ENCODE measurements at places on chromosomes 2 and 18. TPM values are rescaled to one million over a fixed set of nuclear protein-coding genes. Genes with fewer than 3 reads are reported as not detected.

DNA sequence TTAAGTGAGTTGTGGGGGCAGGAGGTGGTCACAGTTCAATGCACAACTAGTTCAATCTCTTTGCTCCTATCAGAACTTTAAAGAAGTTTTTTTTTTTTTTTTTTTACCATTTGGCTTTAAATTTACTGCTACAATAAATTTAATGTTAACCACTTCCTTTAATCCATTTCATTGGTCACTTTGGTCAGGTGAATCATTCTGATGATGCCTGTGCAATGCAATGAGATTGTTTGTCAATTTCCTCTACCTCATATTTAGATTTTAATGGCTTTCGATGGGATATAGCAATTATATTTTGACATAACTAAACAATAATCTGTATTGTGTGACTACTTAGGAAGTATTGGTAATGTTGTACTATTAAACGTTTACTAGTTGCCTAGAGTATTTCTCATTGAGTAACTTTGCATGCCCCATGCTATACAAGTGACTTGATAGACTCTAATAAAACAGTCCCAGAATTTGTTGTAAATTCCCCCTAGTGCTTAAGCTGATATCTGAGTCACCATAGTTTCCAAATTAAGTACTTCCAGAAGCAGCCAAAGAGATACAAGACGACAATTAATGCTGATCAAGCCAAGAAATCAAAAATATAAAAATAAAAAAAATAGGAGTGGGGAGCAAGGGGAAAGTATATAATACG, 52.9 kb upstream of the SERPINB2 start:
- no peak for DNase-seq

TNFAIP6 gene
- total RNA-seq, result not detected

ALK gene
- not detected for total RNA-seq

COLEC12 gene
- 0.37 TPM for total RNA-seq

DNA sequence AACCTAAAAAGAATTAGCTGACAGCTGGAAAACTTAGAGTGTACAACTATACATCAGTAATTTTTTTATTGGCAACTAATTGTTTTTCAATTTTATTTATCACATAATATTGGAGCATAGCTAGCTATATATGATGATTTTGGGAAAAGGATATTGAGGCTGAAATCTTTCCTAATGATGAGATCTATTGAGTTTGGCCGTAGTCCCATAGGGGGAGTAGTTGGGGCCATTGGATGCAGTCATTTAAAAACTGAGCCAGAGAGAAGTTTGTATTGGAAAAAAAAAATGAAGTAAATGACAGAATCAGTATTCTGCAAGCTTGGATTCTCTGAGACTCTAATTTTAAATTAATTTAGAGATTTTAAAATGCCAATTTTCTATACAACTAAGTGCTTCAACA, 179.8 kb downstream of the LTBP1 start:
- DNase-seq, result no peak

- DNase-seq, result no peak
These were observed 735.2 kb downstream of the GALR1 start for GRCh38 chr18:77984833-77985232.

DNA sequence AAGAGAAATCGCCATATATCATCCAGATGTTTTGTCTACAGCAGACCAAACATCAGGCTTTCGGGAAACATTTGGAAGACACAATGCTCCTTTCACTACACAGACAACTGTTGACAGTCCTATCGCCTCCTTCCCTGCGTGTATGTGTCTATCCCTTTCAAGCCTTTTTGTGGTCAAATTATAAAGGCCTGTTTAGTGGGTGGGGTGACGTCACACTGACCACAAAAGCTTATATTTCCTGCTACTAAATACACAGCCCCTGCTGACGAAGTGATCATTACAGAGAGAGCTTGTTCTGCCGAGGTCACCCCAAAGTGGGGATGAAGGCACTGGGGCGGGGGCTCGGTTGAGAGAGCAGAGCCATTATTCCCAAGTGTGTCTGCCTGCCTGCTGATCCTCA, 302.7 kb upstream of the TNP1 start:
- no peak for DNase-seq
